ENCODE measurements at places on chromosomes 12 and 14. TPM values are rescaled to one million over a fixed set of nuclear protein-coding genes. Genes with fewer than 3 reads are reported as not detected.

MMP19 gene
- 11.2 TPM for total RNA-seq

DACT1 gene
- 56.0 TPM for total RNA-seq

ISCU gene
- 72.4 TPM for total RNA-seq

KLHDC1 gene
- 1.6 TPM for total RNA-seq

PPP4R4 gene
- 0.43 TPM for total RNA-seq

PTPRB gene
- total RNA-seq, result 2.2 TPM

SMOC1 gene
- not detected for total RNA-seq

LALBA gene
- total RNA-seq, result not detected

RGS6 gene
- total RNA-seq, result not detected

KRT72 gene
- total RNA-seq, result not detected

CLEC1A gene
- total RNA-seq, result not detected

SERPINA5 gene
- total RNA-seq, result not detected

SERPINA4 gene
- total RNA-seq, result not detected

EMP1 gene
- 219 TPM for total RNA-seq

PDE3A gene
- 1.1 TPM for total RNA-seq

PRIMA1 gene
- total RNA-seq, result not detected

REP15 gene
- total RNA-seq, result 2.0 TPM

ANO2 gene
- not detected for total RNA-seq

SELPLG gene
- total RNA-seq, result 2.1 TPM

CCDC38 gene
- total RNA-seq, result not detected

GLS2 gene
- not detected for total RNA-seq

EPS8 gene
- total RNA-seq, result 83.0 TPM

C3AR1 gene
- 1.1 TPM for total RNA-seq

CLEC12A gene
- not detected for total RNA-seq

MMP17 gene
- total RNA-seq, result 21.2 TPM

INHBC gene
- not detected for total RNA-seq

IL26 gene
- not detected for total RNA-seq

GARIN6 gene
- total RNA-seq, result not detected

CALCOCO1 gene
- 68.7 TPM for total RNA-seq

TCL1A gene
- total RNA-seq, result not detected

PLEKHG7 gene
- not detected for total RNA-seq

TEX22 gene
- total RNA-seq, result not detected

SLC25A21 gene
- total RNA-seq, result under 0.01 TPM

DDN gene
- not detected for total RNA-seq

CAPZA3 gene
- total RNA-seq, result not detected

SLC35F4 gene
- 0.29 TPM for total RNA-seq

SVOP gene
- total RNA-seq, result not detected

KIF26A gene
- 0.14 TPM for total RNA-seq

SCN8A gene
- total RNA-seq, result 0.88 TPM

ATXN7L3B gene
- 26.8 TPM for total RNA-seq

PPFIBP1 gene
- total RNA-seq, result 164 TPM

ADAM21 gene
- total RNA-seq, result 0.29 TPM

ETV6 gene
- 19.9 TPM for total RNA-seq

TAS2R7 gene
- not detected for total RNA-seq

PZP gene
- not detected for total RNA-seq
